ENCODE measurements at places on chromosomes 2 and 18.

- DNase-seq: no peak
Observed at GRCh38 chr2:230873661-230874401, 9.1 kb downstream of the ITM2C start.

GRCh38 chr2:200044453-200044852, 89.1 kb downstream of the MAIP1 start:
- no peak for DNase-seq

- no peak for DNase-seq
Observed at GRCh38 chr2:41326851-41327250, 721.0 kb upstream of the PKDCC start.

DNA sequence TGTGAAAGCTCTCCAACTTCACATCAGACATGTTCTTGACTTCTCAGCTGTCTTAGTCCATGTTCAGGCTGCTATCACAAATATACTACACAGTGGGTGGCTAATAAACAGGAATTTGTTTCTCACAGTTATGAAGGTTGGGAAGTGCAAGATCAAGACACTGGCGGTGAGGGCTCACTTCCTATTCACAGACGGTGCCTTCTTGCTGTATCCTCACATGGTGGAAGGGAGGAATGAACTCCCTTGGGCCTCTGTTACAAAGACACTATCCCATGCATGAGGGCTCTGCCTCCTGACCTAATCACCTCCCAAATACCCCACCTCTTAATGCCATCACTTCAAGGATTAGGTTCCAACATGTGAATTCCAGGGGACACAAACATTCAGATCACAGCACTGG, 9.7 kb downstream of the UXS1 start:
- no peak for DNase-seq

DNA sequence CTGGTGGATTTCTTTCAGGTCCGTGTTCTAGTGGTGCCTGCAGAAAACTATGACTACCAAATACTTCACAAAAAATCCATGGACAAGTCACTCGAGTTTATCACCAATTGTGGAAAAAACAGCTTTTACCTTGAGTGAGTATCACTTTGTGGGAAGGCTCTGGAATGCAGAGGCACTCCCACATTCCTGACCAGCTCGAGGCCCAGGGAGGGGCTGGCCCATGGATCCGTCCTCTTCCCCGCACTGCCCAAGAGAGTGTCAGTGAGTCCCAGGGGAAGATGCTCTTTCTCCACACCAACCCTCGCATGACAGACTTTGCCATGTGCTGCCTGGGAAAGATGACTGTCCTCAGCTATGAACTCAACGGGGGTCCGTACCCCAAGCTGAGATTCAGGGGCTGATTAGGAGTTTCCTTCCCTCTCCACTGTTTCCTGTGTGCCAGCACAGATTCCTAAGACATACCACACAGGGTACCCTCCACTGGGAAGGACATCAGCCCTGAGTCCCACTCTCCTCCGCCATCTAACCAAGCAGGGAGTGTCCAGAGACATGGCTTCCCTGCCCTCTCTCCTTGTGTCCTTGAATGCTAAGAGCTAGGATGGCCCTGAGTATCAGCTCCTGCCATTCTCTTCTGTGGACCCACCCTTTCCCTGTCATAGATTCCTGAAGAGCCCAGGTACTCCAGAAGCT, 155.9 kb downstream of the LAMA3 start:
- no peak for DNase-seq

DNA sequence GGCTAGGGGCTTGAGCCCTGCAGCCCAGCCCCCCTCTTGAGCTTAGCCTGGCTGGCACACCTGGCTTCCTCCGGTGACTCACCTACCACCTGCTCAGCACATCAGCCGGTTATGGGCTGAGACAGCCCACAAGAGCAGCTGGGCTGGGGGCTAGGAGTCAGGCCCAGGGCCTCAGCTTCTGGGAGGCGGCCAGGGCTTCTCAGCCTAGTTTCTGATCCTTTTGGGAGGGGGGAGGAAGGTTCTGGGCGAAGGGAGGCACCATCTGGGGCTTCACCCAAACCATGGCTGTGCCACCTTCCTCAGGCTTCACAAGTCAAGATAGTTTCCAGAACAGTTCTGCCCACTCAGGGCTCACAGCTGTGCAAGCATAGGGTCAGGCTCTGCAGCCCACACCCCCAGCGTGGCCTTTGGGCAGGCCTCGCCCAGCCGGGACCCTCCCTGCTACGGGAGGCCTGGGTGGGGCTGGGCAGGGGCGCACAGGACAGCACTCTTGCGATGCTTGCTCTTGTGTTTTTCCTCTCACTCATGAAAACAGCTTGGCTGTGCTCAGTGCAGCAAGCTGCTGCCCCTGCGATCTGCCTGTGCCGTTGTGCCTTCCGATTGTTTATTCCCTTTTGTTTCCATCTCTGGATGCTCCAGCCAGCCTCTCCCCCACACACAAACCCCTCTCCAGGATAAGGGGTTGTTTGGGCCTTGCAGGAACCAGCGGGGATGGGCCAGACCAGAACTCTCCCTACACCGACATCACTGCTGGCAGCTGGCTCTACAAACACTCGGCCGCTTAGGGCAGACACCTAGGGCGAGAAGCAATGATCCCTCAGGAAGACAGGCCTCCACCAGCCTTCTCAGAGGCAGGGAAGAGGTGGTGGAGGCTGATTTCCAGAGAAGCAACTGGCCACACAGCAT, 26.1 kb upstream of the SEMA4C start:
- peak; percentile 28 for DNase-seq

- DNase-seq: no peak
Observed at GRCh38 chr2:191217580-191217979, 27.6 kb upstream of the MYO1B start.

DNA sequence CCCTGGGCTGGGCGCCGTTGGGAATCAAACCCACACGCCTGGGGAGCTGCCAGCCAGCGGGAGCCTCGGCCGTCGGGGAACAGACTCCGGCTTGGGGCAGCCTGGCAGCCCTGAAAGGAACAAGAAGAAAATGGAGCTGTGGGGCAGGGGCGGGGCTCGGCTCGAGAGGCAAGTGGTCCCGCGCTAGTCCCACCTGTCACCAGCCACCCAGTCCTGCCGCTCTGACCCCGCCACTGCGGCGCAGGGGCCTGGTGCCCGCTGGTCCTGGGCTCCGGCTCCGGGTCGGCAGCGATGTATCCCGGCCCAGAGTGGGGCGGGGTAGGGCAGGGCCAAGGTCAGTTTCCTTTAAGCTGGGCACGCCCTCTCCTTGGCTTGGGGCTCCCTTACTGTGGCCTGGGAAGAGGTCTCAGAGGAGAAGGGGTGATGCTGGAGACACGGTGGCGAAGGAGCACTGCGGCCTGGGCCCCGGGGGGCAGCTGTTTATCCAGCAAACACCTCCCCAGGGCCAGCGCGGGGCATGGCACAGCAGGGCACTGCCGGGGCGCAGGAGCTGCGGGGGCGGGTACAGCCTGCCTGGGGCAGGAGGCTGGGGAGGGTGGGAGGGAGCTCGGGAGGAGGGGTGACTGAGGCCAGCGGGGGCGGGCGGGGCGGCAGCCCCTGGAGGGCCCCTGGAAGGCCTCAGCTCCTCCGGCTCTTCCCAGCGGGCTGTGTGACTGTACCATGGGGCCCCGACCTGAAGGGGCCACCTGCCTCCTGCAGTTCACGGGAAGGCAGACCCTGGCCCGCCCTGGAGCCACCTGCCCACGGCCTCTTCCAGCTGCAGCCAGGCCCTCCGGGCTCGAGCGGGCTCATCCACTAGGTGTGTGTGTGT, 15.6 kb downstream of the ODC1 start:
- DNase-seq: no peak

DNA sequence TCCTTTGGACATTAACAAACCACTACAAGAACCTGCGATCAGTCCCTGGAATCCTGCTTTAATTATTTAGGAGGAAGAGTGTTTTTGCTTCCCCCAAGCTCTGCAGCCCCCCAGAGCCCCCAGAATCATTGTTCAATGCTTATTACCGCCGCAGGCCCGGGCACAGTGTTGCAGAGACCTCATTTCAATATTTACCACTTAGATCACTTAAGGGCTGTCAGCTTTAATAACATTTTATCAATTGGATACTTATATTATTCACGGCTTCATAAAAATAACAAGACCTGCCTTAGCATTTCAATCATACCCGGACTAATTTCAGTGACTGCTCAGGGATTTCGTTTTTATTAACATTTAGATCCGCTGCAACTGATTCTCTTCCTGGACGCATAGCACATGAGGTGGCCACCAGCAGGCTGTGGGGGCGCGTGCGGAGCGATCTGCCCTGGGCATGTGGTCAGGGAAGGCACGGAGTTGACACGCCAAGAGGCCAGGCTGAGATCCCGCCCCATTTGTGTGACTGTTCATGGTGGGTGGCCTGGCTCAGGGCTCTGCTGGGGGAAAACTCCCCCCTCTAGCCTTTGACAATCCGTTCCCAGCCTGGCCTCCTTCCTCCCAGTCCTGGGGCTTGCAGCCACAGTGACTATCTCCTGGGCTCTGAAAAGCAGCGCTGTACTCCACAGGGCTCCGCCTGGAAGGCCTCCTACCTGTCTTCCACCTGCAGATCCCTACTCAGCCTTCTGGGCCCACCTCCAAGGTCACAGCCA, 267.6 kb downstream of the SRBD1 start:
- DNase-seq: no peak

GRCh38 chr18:24486684-24487083, 26.2 kb downstream of the HRH4 start:
- no peak for DNase-seq

DNA sequence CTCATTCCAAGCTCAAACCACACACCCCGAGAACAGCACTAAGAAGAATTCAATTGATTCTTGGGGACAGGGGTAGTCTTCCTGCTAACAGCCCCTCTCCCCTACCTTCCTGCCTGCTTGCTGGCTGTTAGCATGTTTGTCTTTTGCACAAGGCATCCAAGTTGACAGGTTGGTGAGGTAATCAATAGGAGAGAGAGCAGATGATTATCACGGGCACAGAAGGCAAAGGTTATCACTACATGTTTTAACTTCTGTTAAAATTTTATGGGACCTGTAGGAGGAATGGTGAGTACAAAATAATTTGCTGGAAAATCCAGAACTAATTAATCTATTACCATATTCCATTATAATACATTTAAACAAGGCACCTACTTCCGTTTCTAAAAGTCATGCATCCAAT, 442.1 kb upstream of the TCF4 start:
- no peak for DNase-seq

GRCh38 chr2:179335732-179336131, 71.1 kb upstream of the SESTD1 start:
- no peak for DNase-seq

DNA sequence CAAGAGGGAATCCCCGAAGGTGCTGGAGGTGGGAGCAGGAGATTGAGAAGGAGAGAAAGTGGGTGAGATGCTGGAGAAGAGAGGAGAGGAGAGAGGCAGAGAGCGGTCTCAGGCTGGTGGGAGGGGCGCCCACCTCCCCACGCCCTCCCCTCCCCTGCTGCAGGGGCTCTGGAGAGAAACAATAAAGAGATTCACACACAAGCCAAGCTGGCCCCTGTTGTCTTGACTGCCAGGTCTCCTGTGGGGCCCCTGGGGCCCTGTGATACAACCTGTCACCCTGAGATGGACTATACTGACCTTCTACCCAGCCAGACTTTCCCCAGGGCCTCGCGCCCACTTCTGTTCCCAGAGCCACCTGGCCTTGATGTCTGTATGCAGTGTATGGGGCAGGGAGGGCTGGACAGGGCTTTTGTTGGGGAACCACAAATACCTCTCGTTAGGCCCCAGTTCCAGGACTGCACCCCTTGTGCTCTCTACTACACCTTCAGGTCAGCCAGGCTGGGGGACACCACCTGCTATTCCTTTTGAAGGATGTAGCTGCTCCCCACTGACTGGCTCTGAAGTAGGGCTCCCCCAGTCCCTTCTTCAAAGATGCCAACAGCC, 8.0 kb upstream of the SPEG start:
- no peak for DNase-seq

DNA sequence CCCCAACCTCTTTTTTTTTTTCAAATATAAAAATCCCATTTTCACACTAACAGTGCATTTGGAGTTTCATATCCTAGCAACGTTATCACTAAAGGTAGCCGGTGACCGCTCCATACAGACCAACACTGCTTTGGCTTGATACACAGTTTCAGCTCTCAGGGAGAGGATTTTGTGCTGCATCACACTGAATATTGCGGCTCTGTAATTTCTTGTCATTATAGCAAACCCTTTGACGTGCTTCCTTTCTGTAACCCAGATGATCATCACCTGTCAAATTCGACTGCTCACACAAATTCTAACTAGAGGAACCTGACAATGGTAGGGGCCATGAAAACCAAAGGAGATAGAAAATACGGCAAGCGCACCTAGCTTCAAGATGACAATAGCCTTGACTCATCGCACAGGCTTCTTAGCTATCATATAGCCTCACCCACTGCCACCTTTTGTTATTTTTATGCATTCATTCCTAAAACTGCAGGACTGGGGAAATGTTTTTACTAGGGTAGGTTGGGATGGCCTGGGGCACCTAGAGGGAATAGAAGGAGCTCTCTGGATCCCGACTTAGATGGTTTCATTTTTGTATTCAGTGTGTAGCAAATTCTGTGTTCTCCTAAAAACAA, 582.9 kb upstream of the PIK3C3 start:
- DNase-seq: no peak

GRCh38 chr18:75324686-75325257, 102.7 kb downstream of the SMIM21 start:
- no peak for DNase-seq

DNA sequence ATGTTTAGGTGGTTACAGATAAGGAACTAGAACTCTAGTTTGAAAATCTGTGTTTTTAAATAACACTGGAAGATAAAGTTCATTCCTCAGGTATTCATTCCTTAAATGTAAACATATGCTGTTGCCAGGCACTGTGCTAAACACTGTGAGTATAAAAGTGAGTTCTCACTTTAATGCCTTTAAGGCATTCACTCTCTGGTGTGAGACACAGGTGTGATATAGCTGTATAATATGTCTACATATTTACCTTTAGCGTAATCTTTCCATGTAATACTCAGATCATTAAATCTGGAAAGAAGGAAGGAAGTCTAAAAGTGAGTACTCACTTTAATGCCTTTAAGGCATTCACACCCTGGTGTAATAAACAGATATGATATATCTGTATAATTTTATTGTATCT, 472.6 kb downstream of the PARD3B start:
- DNase-seq: no peak

DNA sequence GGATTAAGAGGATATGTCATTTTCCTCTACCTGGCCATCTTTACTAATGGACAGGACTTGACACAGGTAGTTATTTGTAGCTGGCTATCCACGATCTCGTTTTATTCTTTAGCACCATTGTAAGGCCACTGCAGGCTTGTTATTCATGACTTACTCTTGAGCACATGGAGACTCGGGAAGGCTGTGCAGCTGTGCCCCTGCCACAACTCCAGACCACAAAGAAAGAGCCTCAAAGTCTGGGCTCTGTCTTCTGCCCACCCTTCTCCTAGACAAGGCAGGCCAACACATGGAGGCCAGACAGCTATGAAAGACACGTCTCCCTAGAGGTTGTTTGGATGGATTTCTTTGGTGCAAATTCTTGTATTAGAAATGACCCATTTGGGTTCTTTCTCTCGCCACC, 133.8 kb downstream of the NAPG start:
- DNase-seq: no peak

GRCh38 chr2:45935791-45936622, 284.5 kb downstream of the PRKCE start:
- no peak for DNase-seq

DNA sequence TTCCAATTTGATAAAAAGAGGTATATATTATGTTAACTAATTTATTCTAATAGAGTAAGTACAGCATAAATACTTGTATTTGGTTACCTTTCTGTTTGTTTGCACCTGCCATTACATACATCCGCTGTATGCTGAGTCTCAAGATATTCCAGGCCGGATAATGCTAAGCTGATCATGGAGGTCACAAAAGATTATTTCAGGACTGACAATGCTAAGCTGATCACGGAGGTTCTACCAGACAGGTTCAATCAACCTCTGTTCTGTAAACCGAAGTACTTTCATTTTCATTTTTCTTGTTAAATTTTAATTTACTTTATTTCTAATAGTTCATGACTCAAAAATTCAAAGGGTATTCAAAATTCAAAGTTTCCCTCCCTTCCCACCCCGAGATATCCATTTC, 31.1 kb downstream of the PNO1 start:
- no peak for DNase-seq

Data from activated T-helper 1 cell treated with Interleukin-2 at 50 U/mL for 16 hours (primary cell).